Neural progenitor cell (in vitro differentiated cells): ENCODE measurements at places on chromosomes 16 and 17. TPM values are rescaled to one million over a fixed set of nuclear protein-coding genes. Genes with fewer than 3 reads are reported as not detected.

Gene RRN3
- total RNA-seq: 34.4 and 39.1 TPM in 2 replicates

DNA sequence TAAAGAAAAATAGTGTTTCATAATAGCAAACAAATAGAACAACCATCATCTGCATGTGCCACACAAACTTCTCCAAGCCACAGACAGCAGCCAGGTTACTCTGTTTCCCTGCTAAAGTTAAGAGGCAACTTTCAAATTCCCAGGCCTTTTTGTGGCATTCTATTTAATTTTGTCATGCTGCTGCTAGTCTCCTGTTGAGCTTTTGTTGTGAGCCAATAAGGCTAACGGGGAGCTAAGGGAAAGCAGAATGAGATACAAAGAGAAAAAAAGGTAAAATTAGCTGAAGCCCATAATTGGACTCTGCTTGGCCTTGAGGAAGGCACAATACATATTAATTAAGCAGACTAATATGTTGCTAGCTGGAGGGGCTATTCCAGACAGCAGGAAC is 74.7 kb upstream of the GNAO1 start:
- peak; percentile 74 for DNase-seq
- no peak overlapping the region for H3K27ac ChIP-seq
- peak overlapping the region; percentile 16 for H3K4me3 ChIP-seq
- H3K36me3 ChIP-seq: no peaks in the 10 kb centered on the region
- no peaks in the 10 kb centered on the region for H3K27me3 ChIP-seq

Gene CPHXL2
- total RNA-seq: not detected in 2 replicates

Gene ACSM2B
- not detected in 2 replicates for total RNA-seq

DNA sequence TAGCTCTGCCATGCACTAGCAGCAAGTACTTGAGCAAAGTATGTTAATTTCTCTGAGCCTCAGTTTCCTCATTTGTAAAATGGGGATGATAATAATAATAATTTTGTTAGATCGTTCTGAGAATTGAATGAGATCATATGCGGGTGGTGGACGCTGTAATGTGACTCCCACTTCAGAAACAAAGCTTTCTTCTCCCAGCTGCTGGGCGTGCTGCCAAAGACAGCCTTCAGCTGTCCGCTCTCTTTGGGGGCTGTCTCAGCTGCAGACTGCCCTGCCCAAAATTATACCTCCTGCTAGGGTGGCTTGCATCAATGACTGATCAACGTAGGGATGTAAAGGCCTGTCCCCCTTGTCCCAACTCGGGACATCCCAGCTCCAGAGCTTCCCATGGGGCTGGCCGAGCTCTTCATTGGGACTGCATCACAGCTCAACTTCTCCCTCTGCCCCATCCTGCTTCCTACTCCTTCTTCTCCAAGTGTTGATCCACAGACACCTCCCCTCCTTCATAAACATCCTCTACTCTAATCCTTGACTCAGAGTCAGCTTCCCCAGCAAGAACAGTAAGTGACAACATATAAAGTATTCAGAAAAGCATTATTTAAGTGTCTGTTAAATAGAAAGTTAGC is 30.7 kb upstream of the CDH5 start:
- no peaks in the 10 kb centered on the region for H3K4me1 ChIP-seq
- no peaks in the 10 kb centered on the region for H3K27me3 ChIP-seq
- H3K27ac ChIP-seq: no peak overlapping the region
- no peaks in the 10 kb centered on the region for H3K36me3 ChIP-seq

- no peaks in the 10 kb centered on the region for H3K36me3 ChIP-seq
- H3K4me1 ChIP-seq: no peaks in the 10 kb centered on the region
- H3K27me3 ChIP-seq: no peaks in the 10 kb centered on the region
Measured at GRCh38 chr17:81249223-81250040, 10.3 kb downstream of the NDUFAF8 start.

DNA sequence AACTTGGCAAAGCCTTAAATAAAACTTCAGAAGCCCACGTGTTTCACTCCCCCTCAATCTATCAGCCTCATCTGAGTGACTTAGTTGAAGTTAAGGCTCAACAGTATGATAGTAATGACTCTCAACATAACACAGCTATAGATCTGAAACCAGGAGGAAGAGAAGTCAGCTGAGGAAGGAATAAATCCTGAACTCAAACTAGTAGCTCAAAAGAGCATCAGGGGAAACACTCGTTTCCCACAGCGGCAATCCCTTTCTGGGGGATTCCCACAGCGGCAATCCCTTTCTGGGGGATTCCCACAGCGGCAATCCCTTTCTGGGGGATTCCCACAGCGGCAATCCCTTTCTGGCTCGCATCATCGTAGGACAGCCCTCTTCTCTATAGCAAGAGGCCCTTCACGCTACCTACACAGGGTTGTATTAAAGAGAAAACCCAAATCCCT is 56.8 kb downstream of the ZZEF1 start:
- no peak overlapping the region for H3K27ac ChIP-seq
- H3K27me3 ChIP-seq: no peaks in the 10 kb centered on the region
- DNase-seq: no peak
- H3K4me3 ChIP-seq: no peak overlapping the region
- peaks cover 5% of the 10 kb centered on the region for H3K36me3 ChIP-seq

DNA sequence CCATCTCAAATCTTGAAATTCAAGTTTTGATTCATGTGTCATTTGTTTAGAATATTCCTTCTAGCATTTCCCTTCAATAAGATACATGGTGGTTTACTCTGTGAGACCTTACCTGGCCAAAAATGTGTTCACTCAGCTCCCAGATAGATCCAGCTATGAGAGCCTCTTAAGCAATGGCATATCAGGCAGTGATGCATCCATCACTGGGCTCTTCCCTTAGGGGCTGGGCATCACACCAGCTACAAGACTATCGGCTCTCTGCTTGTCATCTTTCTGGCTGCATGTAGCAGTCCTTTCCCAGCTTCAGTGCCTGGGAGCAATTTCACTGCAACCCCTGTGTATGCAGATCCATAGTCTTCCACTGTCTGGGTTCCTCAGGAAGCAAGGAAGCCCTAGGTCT is 40.6 kb downstream of the GOSR1 start:
- peaks cover 19% of the 10 kb centered on the region for H3K36me3 ChIP-seq
- no peaks in the 10 kb centered on the region for H3K4me1 ChIP-seq
- no peak overlapping the region for H3K27ac ChIP-seq
- no peaks in the 10 kb centered on the region for H3K27me3 ChIP-seq
- no peak for DNase-seq
- H3K4me3 ChIP-seq: no peak overlapping the region

Gene NXPH3
- total RNA-seq: 3.6 and 10.7 TPM in 2 replicates

Gene CTRB1
- total RNA-seq: not detected in 2 replicates

Gene TM4SF5
- total RNA-seq: not detected in 2 replicates

DNA sequence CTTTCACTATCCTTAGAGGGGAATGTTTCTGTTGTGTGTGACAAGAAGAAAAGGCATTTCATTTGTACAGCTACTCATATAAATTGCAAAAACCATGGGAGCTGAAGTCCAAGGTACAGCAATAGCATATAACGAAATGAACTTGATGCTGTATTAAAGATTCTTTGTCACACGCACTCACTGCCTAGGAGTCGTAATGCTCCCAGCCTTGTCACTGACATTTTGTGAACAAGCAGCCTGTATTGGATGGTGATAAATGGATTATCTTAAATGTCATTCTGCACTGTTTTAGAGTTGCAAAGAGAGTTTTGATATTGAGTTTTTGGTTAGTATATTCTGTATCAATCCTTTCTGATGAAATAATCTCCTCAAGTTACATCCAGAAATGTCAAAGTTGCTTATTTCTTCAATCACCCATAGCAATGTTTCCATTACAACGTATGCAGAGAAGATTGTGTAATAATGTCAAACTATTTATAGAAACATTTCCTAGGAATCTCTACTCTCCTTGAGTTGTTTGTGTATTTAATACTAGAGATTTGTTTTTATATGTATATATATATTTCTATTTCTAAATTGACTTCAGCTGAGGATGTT is 270.6 kb downstream of the FTO start:
- H3K27me3 ChIP-seq: no peaks in the 10 kb centered on the region
- no peak for DNase-seq
- H3K4me3 ChIP-seq: no peak overlapping the region
- no peak overlapping the region for H3K27ac ChIP-seq
- no peaks in the 10 kb centered on the region for H3K4me1 ChIP-seq

Gene ADORA2B
- total RNA-seq: 1.9 and 4.4 TPM in 2 replicates

Gene FBXL16
- 0.13 and 0.65 TPM in 2 replicates for total RNA-seq

GRCh38 chr16:57893559-57894389 is 77.2 kb downstream of the CNGB1 start:
- H3K27ac ChIP-seq: no peak overlapping the region
- H3K36me3 ChIP-seq: no peaks in the 10 kb centered on the region
- H3K4me1 ChIP-seq: peaks cover 3% of the 10 kb centered on the region
- no peak for DNase-seq
- H3K27me3 ChIP-seq: no peaks in the 10 kb centered on the region

GRCh38 chr17:13735444-13735843 is 133.7 kb upstream of the HS3ST3A1 start:
- H3K27ac ChIP-seq: no peak overlapping the region
- no peak overlapping the region for H3K4me3 ChIP-seq
- H3K36me3 ChIP-seq: no peaks in the 10 kb centered on the region
- H3K4me1 ChIP-seq: no peaks in the 10 kb centered on the region

Gene METTL2A
- total RNA-seq: 35.6 and 35.7 TPM in 2 replicates

- H3K36me3 ChIP-seq: no peaks in the 10 kb centered on the region
- DNase-seq: peak; percentile 91
- H3K27me3 ChIP-seq: no peaks in the 10 kb centered on the region
- H3K4me1 ChIP-seq: peaks cover 41% of the 10 kb centered on the region
- H3K4me3 ChIP-seq: peak overlapping the region; percentile 85
Measured at GRCh38 chr16:79599837-79600637, 500 bp downstream of the MAF start.

DNA sequence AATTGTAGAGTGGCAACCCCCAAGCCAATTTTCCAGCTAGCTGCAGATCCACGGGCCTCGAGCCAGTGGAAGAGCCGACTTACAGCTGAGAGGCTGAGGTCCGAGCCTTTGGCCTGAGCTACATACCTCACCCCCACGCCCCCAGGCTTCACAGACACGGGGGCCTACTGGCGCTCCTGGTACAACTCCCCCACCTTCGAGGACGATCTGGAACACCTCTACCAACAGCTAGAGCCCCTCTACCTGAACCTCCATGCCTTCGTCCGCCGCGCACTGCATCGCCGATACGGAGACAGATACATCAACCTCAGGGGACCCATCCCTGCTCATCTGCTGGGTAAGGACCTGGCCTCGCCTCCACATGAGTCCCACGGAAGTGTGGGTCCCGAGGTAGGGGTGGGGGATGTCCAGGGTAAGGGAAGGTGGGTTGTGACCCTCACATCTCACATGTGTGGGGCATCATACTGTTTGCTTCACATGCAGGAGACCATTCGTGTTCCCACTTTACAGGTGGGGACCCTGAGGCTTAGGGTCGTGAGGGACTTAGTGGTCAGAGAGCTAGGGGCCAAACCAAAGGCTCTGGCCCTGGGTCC is 3.4 kb downstream of the ACE start:
- no peaks in the 10 kb centered on the region for H3K36me3 ChIP-seq
- H3K27ac ChIP-seq: no peak overlapping the region
- H3K27me3 ChIP-seq: peaks cover 42% of the 10 kb centered on the region

- no peaks in the 10 kb centered on the region for H3K4me1 ChIP-seq
- no peaks in the 10 kb centered on the region for H3K27me3 ChIP-seq
- no peak overlapping the region for H3K27ac ChIP-seq
- no peaks in the 10 kb centered on the region for H3K36me3 ChIP-seq
- H3K4me3 ChIP-seq: no peak overlapping the region
Measured at GRCh38 chr17:65417406-65418221, 143.8 kb downstream of the AXIN2 start.

Gene DNASE1L2
- total RNA-seq: 0.21 and 1.6 TPM in 2 replicates

Gene PRAC1
- not detected in 2 replicates for total RNA-seq

DNA sequence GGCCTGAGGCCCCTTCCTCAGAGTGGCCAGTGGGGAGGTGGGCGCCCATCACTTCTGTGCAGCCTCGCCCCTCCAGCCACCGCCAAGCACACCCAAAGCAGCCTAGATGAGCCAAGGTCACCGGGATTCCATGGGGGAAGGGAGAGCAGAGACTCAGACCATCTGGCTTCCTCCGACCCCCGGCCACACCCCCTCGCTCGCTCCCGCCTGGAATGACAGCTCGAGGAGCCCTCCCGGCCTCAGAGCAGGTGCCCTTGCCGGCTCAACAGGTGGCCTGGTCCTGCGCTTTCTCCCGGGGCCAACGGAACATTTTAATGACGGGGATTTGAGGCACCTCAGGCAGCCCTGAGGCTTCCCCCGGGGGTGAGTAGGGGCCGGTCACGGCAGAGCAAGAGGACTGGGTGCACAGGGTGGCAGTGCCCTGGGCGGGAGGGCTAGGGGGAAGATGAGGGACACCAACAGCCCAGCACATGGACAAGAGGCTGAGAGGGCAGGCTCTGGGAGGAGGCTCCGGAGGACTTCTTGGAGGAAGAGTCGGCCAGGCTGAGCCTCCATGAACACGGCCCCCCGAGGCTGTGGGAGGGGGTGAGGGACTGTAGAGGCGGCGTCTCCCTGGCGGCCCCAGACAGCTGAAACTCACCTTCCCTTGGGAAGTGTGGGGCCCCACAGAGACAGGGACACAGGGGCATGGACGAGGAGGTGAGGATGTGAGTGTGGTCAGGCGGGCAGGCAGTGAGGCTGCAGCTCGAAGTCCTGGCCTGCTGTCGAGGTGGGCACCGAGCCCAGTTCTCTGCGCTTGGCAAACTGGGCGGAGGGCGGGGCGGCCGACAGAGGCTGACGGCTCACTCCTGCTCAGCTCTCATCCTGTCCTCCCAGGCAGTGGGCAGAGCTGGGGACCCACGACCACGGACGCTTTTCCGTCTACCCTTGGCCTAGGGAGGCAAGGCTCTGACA is 12.5 kb upstream of the C1QTNF8 start:
- no peak overlapping the region for H3K4me3 ChIP-seq
- no peak for DNase-seq
- H3K27me3 ChIP-seq: peaks cover 51% of the 10 kb centered on the region
- no peak overlapping the region for H3K27ac ChIP-seq
- H3K4me1 ChIP-seq: peaks cover 1% of the 10 kb centered on the region

Gene TPSG1
- not detected in 2 replicates for total RNA-seq

DNA sequence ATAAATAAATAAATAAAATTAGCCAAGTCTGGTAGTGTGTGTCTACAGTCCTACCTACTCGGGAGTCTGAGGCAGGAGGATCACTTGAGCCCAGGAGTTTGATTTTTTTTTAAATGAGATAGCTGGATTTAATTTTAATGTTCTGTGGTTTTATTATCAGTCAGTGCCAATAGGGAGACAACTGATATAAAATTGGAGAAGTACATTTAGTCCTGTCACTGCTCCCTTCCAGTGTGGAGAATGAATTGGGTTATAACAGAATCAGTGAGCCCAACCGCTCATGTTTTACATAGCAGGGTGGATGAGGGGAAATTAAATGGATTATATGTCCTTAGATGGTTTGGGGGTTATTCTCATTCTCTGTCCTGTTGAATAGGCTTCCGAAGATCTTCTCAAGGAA is 6.2 kb downstream of the NME1 start:
- no peaks in the 10 kb centered on the region for H3K27me3 ChIP-seq
- H3K36me3 ChIP-seq: peaks cover 13% of the 10 kb centered on the region
- H3K27ac ChIP-seq: no peak overlapping the region
- DNase-seq: no peak

Gene KLHL10
- total RNA-seq: 0.65 TPM in 1 of 2 replicates, not detected in the other
